Hematopoietic multipotent progenitor cell treated with erythropoietin and hydrocortisone succinate and interleukin-3 and kit ligand, for 8 days (in vitro differentiated cells): ENCODE measurements at places on chromosomes 4 and X.

- no peak for DNase-seq
Observed at GRCh38 chr4:146359771-146360170, 145.4 kb downstream of the REELD1 start.

DNA sequence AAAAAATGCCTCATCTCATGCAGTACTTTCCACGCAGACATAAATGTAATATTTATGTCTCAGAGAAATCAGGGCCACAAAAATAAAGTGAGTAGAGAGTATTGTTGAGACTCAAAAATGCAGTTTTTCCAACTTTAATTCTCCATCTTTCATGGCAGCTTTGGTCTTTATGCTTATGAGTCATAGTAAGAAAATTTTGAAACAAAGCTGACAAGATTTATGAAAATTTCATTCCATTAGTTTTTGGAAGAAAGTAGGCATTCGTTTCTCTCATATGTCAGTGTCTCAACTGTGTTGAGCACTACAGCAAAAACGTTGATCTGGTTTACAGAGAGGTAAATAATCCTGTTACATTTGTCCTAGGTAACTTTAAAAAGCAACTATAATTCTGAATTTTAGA, 656.8 kb downstream of the IQCM start:
- no peak for DNase-seq

- peak; percentile 96 for DNase-seq
Observed at GRCh38 chr4:5036239-5036638, 15.0 kb upstream of the STK32B start.

DNA sequence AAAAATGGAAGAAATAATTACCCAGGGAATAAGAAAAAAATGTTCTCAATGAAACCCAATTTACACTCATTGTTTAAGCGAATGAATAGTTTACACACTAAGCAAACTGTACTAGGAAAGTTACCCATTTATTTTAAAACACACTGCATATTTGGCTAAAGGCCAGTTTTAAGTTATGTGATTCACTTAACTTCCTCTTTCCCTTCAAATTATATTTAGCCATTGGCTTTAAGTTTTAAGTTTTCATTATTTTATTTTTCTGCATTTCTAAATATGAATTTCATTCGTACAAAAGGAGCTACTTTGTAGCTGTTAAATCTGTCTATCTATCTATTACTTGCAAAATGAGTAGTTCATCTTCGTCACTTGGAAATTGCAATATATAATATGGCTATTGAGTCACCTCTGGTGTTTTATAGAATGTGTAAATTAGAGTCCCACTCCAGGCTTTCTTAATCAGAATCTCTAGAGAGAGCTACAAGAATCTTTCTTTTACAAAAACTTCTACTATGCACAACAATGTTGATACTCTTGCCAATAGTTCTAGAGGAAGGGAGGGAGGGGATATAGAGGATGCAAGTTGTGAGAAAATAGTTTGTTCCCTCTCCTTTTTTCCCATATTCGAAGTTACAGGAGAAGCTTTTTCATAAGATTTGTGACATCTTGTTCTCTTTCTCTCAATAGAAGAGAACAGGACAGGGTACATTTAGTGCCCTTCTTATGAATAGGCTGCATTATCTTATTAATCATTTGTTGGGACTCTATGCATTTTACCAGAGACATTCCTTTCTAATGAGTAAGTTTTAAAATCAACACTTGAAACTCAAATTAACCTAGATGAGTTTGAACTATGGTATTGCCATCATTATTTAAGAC, 41.8 kb downstream of the SULT1B1 start:
- peak; percentile 7 for DNase-seq

- DNase-seq: peak; percentile 39
Observed at GRCh38 chr4:108763226-108763593, 357 bp upstream of the ETNPPL start.

DNA sequence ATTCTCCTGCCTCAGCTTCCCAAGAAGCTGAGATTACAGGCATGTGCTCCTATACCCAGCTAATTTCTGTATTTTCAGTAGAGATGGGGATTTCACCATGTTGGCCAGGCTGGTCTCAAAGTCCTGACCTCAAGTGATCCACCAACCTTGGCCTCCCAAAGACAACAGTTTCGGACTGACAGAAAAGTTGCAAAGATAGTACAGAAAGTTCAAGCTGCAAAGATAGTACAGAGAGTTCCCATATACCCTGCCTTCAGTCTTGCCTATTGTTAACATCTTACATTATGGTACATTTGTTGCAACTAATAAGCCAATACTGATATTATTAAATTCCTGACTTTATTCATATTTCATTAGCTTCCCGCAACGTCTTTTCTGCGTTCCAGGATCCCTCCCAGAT, 65.8 kb downstream of the SUPT20HL2 start:
- no peak for DNase-seq

DNA sequence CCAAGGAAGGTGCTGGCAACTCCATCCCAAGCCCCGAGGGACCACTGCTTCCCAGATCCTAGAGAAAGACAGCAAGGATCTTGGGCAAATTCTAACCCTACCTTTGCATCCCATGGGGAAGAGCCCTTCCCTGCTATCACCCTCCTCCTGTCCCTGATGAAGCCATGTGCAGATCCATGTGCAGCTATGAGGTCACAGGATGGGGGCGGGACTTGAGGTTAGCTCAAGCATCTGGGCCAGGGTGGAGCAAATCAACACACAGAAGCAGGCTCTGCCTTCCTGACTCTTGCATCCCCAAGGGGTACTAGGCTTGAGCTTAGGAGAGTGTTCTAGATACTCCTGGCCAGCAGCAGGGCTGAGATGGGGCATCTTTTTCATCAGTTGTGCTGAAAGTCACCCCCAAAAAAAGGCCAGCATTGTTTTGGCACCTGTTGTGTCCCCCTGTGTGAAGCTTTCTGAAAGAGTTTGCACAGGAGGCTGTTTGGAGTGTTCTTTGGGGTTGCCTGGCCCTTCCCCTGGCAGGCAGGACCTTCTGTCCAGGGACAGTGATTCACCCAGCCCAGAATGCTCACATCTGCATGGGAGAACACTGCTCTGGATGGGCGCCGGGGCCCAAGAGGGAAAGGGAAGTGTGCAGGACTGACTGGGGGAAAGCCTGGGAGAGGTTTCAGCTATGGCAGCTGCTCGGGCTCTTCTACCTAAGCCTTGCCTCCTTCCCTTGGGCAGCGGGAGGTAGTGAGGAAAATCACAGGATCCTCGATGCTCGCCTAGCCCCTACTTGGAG, 50.8 kb downstream of the PRPS1 start:
- DNase-seq: peak; percentile 84

GRCh38 chrX:31006027-31006426, 65.8 kb downstream of the FTHL17 start:
- DNase-seq: no peak
